ENCODE measurements at places on chromosomes 13 and 19.

DNA sequence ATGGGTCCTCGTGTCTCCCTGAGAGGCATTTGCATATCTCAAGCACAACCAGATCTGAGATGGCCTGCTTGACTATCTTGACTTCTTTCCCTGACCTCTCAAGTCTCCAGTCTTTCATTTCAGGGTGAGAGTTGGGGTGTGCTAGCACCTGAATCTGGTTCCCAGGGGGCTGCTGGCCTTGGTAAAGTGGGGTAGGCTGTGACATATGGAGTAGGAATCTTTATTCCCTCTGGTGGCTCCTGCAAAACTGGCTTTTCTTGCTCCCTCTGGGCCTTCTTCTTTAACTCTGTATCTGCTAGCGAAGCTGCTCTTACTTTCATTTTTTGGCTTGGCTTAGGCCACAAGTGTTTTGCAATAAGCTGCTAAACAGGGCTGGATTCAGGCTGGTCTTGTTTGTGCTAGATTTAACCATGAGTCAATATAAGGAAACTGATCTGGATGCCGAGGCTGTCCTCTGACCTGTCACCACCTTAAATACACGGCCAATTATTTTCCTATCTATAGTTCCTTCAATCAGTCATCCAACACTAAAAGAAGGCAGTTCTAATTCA, 42.3 kb downstream of the ZNF493 start:
- DNase-seq = no peak

GRCh38 chr19:46739290-46739771, 6.5 kb upstream of the FKRP start:
- DNase-seq = no peak

DNA sequence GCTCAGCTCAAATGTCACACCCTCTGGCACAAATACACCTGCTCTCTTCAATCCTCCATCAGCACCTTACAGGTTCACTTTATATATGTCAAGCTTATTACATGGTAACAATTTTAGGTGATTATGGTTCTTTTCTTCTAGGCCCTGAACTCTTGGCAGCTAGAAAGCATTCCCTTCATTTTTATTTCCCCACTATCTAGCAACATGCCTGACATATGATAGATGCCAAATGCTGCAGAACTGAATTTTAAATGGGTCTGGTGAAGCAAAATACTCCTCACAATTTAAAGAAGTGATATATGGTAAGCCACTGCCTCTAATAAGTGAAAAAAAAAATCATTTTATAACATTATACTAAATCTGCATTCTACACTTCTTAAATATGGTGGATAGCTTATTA, 95.2 kb downstream of the USP12 start:
- no peak for DNase-seq

GRCh38 chr19:30227661-30228112, 144.5 kb upstream of the ZNF536 start:
- no peak for DNase-seq

DNA sequence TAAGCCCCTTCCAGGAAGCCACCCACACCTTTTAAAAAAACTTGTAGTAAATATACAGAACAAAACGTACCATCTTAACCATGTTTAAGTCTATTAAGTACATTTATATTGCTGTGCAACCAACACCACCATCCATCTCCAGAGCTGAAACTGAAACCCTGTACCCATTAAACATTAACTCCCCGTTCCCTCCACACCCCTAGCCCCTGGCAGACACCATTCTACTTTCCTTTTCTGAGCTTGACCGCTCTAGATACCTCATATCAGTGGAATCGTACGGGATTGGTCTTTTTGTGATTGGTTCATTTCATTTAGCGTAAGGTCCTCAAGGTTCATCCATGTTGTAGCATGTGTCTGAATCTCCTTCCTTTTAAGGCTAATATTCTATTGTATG, 13.0 kb upstream of the SPATA13 start:
- no peak for DNase-seq

- no peak for DNase-seq
Measured at GRCh38 chr13:71814806-71815360, 52.1 kb downstream of the DACH1 start.

DNA sequence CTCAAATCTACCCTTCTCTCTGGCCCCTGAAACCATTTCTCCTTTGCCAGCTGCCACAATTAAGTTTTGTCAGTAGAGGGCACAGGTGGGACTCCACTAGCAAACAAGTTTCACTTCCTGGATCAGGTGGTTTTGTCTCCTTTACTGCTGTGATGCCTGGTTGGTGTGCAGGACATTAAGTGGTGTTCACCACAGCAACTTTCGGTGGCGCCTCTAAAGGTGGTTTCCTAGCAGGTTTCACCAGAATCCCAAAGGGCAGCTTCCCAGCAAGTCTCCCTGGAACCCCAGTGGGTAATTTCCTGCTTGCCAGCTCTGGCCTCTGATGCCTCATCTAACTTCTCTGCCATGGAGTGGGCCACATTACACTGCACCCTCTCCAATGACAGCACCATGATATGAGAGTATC, 16.6 kb downstream of the MED4 start:
- no peak for DNase-seq

GRCh38 chr19:23075031-23075733, 41.6 kb upstream of the ZNF730 start:
- DNase-seq = peak; percentile 0

GRCh38 chr13:39531646-39532045, 71.3 kb downstream of the LHFPL6 start:
- no peak for DNase-seq

- no peak for DNase-seq
Measured at GRCh38 chr13:97235549-97236231, 13.6 kb downstream of the MBNL2 start.

- DNase-seq = no peak
Measured at GRCh38 chr13:99344610-99345208, 37.5 kb upstream of the GPR183 start.

DNA sequence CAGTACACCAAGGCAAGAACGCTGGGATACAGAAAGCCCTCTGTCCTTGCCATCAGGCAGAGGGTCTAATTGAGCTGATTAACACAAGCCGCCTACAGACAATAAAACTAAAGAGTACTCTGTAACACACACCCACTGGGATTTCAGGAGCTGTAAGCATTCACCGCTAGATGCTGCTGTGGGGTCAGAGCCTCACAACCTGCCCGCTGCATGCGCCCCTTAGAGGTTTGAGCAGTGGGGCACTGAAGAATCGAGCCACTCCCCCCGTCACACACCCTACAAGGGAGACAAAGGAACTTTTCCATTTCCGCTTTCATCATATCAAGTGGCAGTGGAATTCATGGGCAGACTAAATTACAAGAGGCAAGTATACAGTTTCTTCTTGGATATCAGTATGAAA, 1080.6 kb downstream of the PCDH17 start:
- DNase-seq = no peak

DNA sequence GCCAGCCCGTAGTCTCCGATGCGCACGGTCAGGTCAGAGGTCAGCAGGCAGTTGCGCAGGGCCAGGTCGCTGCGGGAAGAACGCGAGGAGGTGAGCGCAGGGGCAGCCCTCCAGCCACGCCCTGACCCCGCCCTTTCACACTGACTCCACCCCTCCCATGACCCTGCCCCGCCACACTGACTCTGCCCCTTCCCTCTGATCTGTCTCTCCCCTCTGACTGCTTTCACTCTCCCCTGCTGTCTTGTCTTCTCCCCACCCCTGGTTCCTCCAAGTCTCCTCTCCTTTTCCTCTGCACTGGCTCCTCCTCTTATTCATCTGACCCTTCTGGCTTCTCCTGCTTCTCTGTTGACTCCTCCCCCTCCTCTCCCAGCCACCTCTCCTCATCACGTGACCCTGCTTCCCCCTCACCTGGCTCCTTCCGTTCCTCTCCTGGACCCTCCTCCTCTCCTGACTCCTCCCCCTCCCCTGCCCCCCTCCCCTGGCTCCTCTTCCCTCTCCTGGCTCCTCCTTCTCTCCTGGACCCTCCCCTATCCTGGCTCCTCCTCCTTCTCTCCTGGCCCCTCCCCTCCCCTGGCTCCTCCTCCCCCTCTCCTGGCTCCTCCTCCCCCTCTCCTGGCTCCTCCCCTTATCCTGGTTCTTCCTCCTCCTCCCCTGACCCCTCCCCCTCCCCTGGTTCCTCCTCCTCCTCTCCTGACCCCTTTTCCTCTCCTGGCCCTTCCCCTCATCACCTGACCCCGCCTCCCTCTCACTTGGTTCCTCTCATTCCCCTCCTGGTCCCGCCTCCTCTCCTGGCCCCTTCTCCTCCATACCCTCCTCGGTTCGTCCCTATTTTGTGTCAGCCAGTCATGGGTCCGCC, 9.9 kb downstream of the LMTK3 start:
- peak; percentile 56 for DNase-seq

DNA sequence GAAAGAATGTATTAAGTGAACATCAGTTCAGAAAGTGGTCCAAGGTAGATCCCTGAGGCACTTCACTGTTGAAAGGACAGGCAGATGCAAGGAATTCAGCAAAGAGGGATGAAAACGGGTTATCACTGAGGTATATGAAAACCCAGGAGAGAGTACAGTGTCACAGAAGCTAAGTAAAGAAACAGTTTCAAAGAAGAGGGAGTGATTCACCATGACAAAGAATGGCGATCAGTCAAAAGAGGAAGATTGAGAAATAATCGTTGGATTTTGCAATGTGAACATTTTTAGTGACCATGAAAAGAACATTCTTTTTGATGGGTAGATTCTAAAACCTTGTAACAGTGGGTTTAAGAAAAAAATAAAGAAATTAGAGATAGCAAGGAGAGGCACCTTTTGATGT, 99.3 kb downstream of the EPSTI1 start:
- no peak for DNase-seq

GRCh38 chr13:100244431-100244830, 155.5 kb downstream of the PCCA start:
- DNase-seq = no peak

DNA sequence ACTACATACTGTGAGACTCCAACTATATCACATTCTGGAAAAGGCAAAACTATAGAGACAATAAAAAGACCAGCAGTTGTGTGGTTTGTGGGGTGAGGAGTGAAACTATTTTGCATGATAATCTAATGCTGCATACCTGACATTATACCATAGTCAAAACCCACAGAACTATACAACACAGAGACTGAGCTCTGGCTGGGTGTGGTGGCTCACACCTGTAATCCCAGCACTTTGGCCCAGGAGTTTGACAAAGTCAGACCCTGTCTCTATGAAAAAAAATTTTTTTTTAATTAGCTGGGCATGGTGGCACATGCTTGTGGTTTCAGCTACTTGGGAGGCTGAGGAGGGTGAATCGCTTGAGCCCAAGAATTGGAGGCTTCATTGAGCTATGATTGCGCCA, 11.9 kb downstream of the ZNF541 start:
- DNase-seq = no peak

GRCh38 chr13:27857282-27857681, 62.5 kb upstream of the PDX1 start:
- no peak for DNase-seq

DNA sequence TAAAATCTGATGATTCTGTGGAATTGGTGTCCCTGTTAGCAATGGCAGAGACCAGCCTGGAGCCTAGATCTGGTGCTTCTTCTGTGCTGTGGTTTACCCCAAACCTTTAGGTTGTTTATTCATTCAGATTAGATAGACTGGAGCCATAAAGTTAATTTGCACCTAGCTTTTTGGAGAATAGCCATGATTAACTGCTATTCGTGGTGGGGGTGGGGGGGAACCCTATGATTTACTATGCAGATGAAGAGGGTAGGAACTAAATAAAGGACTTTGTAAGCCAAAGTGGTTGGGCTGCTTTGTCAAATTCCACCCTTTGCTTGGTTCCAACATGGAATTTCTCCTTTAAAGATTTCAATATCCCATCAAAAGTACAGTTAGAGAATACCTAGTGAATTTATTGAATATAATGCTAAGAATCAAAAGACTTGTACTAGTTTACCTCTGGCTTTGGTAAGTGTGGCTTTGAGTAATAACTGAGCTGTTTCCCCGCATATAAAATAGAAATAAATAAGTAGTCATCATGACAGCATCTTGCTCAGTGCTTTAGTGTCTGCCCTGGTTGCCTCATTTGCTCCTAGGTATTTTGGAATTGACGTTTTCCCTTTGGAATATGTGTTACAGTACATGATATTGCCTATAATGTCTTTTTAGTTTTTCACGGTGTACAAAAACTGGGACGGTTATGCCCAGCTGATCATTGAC, 27.6 kb downstream of the SKA3 start:
- no peak for DNase-seq

DNA sequence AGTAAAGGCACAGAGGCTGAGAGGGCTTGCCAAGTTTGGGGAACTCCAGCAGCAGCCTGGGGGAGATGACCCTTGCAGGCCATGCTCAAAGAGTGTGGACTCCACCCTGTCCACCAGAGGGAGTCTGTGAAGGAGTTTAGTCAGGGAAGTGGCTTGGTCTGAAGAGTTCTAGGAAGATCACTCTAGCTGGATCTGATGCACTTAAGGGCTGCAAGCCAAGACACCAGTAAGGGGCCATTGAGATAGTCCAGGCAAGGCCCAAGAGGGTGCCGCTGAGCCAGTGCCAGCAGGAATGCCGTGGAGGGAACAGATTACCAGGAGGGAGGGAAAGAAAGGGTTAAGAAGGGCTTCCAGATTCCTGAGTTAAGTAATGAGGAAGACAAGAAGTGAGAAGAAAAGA, 68.7 kb downstream of the ZAR1L start:
- DNase-seq = peak; percentile 63

GRCh38 chr13:40940841-40941240, 78.3 kb downstream of the ELF1 start:
- no peak for DNase-seq

- DNase-seq = no peak
Measured at GRCh38 chr13:92843549-92843948, 383.1 kb upstream of the GPC6 start.

GRCh38 chr19:4302243-4302640, at the start of gene TMIGD2:
TMIGD2 (minus strand) TSS chr19:4302389; CDS start chr19:4302385, 4 bp downstream.
- DNase-seq = peak; percentile 61

GRCh38 chr13:91824416-91824815, 426.0 kb downstream of the GPC5 start:
- DNase-seq = no peak

DNA sequence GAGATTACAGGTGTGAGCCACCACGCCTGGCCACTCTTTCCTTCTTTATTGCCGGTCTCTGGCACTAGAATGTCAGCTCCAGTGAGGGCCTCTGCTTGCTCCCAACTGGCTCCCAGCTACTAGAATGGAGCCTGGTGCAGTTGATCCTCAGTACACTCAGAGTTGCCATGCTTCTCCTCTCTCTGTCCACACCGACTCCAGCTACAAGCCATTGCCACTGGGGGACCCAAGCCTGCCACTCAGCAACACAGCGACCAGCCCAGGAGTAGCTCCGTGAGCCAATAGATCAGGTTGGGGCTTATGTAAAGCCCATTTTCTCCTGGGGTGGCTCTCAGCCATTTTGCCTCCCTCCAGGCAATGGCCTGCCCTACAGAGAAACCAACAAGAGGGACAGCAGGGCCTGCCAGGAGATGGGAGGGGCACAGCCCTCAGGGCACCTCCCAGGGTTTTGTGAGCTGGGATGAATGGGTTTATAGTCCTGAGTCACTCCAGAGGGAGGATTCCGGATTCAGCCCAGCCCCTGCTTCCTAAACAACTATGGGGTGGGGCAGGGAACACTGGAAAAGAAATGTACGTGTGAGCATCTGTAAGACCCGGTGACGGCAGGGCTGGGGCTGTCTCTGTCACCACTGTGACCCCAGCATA, 36.5 kb downstream of the OPA3 start:
- DNase-seq = no peak

All from bone marrow (tissue), 2 donors.